H9 (cell line): ENCODE measurements at places on chromosomes 1 and 21. TPM values are rescaled to one million over a fixed set of nuclear protein-coding genes. Genes with fewer than 3 reads are reported as not detected.
A peak's percentile ranks its signal among the peaks of the same experiment; 100 is the strongest.

DNA sequence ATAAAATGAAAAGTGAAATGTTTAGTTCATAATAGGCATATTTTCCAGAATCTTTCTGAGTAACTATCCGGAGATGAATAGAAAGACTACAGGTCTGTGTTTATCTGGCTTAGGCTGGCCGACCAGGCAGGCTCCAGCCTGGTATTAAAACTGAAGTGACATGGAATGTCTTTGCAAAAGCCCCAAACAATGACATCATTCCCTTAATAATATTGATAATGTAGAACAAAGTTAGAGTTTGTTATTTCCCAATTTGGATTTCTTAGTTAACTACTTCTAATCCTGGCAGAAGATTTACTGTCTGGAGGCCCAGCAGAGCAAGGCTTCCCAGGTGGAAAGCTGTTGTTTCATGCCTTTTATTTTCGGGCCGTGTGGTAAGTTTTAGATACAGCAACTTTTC is 207.7 kb downstream of the GREM2 start:
- DNase-seq: no peak

- DNase-seq: no peak
These were observed 12.7 kb downstream of the SIPA1L2 start for GRCh38 chr1:232617237-232617636.

GRCh38 chr1:11654137-11654938 is at the start of the genes FBXO2 and FBXO44:
TSS of gene FBXO2 (minus strand) at chr1:11654429. CDS start at chr1:11654340, 89 bp downstream.
TSS of gene FBXO44 (plus strand) at chr1:11654877. CDS start at chr1:11655836, 959 bp downstream.
- peak; percentile 91 for DNase-seq

DNA sequence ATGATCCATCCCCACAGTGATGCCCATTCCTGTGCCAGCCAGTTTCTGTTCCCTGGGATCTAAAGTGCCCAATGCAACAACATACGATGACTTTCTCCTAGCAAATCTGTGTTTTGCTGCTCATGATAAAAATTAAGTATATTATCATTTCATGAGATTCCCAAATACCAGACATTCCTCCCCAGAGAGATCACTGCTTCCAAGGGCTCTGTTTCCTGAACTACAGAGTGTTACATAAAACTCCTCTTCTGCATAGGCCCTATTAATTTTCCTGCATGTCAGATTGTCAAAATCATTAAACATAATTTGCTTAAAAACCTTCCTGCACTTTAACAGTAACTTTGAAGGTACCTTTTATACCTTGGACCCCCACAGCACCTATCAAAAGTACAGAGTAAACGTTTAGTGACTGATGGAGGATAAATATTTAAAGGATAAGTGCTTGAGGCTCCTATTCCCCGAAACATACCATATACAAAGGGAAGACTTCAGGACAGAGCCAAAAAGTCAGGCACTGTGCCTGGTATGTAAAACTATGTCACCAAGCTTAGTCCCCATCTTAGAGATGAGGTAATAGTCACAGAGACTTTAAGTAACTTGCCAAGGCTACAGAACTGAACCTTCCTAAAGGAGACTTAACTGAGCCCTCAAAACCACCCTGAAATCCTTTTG is 50.2 kb downstream of the SLC25A24 start:
- no peak for DNase-seq

- no peak for DNase-seq
These were observed 34.9 kb downstream of the SYF2 start for GRCh38 chr1:25197235-25197975.

- DNase-seq: no peak
These were observed 31.9 kb downstream of the MIXL1 start for GRCh38 chr1:226255380-226255779.

- DNase-seq: no peak
These were observed 34.6 kb downstream of the OLFML2B start for GRCh38 chr1:161989108-161989507.

DNA sequence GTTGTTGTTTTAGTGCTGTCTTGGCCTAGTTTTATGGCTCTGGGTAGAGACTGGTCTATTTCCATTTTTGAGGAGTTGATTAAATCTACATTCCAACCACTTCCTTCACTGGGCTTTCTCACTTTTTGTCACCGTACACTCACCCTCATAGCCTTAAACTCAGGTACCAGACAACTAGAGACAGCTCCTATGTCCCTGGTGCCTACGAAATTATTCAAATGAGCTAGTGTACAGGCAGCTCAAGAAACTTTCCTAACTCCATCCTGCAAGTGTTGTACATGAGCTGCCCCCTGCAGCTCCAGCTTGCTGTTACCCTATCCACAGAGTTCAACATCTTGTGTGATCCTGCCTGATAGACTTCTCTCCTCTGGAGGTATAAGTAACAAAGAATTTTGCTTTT is 704.8 kb upstream of the RGS18 start:
- DNase-seq: no peak

- DNase-seq: peak; percentile 41
These were observed at the start of gene NLRP3 for GRCh38 chr1:247415423-247416361. TSS of gene NLRP3 (plus strand) at chr1:247416173. CDS start at chr1:247418801, 2,628 bp downstream.

DNA sequence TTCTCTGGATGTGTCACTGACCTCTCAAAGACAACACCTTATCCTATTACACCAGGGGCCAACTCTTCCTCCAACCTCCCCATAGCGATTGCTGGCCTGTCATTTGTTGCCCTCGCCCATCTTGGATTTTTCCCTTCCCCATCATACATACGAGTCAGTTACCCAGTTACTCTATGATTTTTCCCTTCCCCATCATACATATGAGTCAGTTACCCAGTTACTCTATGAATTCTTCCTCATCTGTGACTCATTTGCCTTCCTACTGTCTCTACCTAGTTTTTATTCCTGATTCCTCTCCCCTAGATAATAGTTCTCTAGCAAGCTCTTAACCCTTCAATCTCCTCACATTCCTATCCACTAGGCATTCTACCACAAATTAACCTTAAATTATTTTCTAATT is 178.8 kb downstream of the NR5A2 start:
- DNase-seq: no peak

DNA sequence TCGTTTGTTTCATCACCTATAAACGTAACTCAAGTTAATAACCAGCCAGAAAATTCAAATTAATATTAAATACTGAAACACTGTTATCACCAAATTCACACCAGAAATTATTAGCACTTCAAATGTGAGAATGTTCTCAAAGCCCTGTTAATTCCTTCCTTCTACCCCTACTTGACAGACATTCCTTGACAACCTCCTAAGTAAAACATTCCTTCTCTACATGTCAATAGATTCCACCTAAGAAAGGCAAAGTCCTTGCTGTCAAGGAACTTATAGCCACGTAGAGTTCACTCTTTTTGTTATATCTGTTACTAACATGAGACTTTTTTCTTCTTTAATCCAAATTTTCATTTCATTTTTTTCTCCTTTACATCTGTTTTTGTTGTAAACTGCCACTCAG is 441.5 kb downstream of the SMYD3 start:
- no peak for DNase-seq

GRCh38 chr21:42586406-42586805 is 67.0 kb upstream of the PDE9A start:
- DNase-seq: no peak

DNA sequence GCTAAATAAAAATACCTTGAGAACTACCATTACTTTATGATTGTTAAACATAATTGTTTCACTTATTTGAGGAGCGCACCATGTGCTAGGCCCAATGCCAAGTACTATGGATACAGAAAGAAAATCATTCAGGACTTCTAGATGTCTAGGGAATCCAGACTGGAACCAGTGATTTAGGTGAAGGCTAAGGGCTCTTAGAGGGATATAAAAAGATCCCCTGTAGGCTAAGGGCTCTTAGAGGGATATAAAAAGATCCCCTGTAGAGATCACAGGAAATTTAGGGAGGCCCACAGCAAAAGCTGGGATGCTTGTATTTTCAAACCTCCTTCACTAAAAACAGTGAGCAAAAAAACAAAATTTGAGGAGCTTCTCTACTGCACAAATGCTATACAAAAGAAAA is 6.7 kb downstream of the TOR1AIP2 start:
- no peak for DNase-seq

DNA sequence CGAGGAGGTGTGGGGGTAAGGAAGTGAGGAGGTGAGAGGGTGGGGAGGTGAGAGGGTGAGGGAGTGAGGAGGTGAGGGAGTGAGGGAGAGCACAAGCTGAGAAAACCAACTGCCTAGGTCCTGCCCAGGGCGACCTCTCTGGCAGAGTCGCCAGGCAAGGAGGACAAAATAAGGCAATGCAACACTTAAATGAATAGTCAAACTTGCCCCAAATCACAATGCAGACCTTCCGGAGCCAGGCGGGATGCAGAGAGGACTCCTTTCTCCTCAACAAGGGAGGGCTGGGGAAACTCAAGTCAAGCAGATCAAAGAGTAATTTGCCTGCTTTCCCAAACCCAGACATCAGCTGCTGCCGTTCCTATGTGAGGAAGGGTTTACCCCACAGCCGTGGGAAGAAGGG is 86.0 kb downstream of the CCDC185 start:
- no peak for DNase-seq

- DNase-seq: no peak
These were observed 136.8 kb upstream of the F3 start for GRCh38 chr1:94678202-94678848.

GRCh38 chr1:81550753-81551152 is 250.0 kb upstream of the ADGRL2 start:
- DNase-seq: no peak

GRCh38 chr1:30232288-30232899 is 491.0 kb downstream of the MATN1 start:
- DNase-seq: peak; percentile 53

DNA sequence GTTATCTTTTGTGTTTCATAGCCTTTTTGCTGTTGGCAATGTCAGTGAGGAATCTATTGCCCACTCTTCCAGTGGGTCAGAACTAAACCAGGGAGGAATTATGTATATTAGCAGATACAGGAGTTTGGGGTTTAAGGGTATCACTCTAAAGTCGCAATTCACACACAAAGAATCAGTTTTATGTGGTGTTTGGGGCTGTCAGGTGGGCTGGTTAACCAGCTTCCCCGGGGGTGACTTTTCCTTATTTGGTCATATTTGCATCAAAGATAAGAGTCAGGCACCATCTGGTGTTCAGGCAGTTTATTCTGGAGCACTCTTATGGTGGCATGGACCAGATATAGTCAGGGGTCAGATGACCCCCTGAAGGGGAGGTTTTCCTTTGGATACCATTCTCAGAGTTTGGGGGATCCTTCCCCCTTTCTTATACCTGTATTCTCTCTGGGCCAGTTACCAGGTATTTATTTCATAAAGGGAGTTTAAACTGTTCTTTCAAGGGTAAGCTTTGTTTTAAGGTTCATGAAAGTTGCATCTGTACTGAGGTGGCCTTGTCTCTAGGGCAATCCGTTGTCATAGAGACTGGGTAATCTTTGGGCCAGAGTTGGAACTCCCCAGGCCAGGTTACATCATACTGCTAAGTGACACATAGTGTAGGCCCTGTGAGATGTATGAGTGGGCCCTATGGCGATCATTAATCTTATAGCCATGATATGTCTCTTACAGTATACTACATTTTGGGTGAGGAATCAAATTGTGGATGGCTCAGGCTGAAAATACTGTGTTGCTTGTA is 148.2 kb downstream of the RWDD3 start:
- no peak for DNase-seq

DNA sequence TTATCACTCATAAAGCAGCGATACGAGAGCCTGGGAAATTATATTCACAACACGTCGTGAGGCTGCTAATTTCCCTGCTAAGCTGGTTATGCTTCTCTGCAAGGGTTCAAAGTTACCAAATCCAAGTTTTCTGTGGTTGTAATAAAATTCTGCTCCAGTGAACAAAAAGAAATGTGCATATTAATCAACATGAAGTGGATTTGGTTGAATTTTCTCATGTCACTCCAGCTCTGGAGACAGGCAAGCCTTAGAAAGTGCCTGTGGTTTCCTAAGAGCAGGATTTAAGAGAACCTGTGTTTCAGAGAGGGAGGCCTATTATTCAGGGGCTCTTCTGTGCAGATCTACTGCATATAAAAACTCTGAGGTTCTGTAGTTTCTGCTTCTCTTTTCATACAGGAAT is 87.5 kb downstream of the WLS start:
- no peak for DNase-seq

GRCh38 chr1:111565079-111565478 is 54.5 kb upstream of the RAP1A start:
- DNase-seq: no peak

- DNase-seq: no peak
These were observed 11.3 kb upstream of the SLC1A7 start for GRCh38 chr1:53153752-53154151.

DNA sequence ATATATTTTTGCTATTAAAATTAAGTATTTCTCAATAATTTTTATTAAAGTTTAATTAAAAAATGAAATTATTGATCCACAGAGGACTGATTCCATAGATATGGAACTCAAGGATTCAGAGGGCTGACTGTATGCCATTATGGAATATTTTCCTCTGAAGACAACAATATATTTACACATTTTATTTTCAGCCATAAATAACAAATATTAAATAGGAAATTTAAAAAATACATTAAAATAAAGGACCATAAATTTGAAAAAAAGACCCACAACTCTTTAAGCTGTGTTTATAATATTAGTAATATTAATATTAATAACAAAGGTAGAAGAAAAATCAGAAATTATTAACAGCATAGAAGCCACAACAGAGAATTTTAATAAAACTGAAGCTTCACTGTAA is 18.2 kb downstream of the RGS13 start:
- DNase-seq: no peak

DNA sequence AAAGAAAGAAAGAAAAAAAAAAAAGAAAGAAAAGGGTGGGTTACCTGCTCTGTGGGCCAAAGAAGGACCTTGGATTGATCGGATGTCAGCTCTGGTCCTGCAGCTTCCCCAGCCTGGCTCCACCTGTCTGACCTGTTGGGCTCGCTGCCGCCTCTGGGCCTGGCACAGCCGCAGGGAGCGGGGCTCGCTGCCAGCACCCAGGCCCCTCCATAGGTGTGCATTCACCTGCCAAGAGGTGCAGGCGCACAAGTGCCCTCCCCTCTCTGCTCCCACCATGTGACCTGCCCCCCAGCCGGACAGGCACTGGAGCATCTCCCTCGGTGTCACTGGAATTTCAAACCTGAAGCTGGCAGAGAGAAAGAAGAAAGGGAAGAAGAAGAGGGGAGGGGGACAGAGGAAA is 33.1 kb upstream of the GPR157 start:
- no peak for DNase-seq

DNA sequence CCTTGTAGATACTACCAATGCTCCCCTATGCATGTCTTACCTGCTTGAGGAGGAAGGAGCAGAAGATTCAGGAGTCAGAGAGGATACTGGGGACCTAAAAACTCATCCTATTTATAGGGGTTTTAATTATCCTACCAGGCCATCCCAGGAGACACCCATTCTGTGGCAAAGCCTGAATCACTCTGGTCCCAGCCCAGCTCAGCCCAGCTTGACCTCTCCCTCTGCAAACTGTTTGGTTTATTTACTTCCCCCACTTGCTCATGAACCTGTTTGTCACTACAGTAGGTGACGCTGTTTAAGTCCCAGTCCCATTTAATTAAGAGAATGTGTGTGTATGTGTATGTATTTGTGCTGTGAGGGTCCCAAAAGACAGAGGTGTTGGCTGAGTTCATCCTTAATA is at the start of gene RPTN:
Gene RPTN, minus strand, starts transcription at position 85 of the 400 bp plus-strand sequence. CDS start 1,339 bp downstream, outside the sequence.
- no peak for DNase-seq

GRCh38 chr1:192689459-192689858 is 53.5 kb downstream of the RGS13 start:
- DNase-seq: no peak

GRCh38 chr1:3564921-3565831 is 46.1 kb downstream of the MEGF6 start:
- DNase-seq: peak; percentile 69

The SYT6 gene
- total RNA-seq: 71.2 and 77.2 TPM in 2 replicates

The SPATA6 gene
- 8.0 and 9.9 TPM in 2 replicates for total RNA-seq

The ESPN gene
- total RNA-seq: 53.1 and 59.3 TPM in 2 replicates

The IL19 gene
- total RNA-seq: not detected in 2 replicates

The TTC22 gene
- 0.55 and 0.59 TPM in 2 replicates for total RNA-seq

The GUCA2A gene
- total RNA-seq: not detected in 2 replicates

The THEM5 gene
- total RNA-seq: not detected in 2 replicates

The BSND gene
- total RNA-seq: 0.17 and 0.35 TPM in 2 replicates

The ADORA3 gene
- not detected in 2 replicates for total RNA-seq

The PAPPA2 gene
- total RNA-seq: 0.75 and 0.81 TPM in 2 replicates

The KLF17 gene
- total RNA-seq: 0.09 TPM in 2 replicates

The SIPA1L2 gene
- total RNA-seq: 5.2 and 5.6 TPM in 2 replicates
